ENCODE measurements at places on chromosomes 13 and 19.

DNA sequence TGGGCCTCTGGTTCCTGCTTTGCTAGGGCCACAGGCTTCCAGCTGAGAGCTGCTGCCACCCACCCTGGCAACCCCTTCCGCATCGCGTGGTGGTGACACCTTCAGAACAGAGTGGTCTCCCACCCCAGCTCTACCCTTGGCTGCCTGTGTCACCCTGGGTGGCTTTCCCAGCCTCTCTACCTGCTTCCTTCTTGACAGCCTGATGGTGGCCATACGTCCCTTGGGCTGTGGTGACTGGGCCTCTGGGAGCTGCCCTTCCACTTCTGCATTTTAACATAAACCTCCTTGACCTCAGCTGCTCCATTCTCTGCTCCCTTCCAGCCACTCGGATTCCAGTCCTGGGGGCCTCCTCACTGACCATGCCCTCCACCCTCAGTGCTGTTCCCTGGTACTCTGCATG, 17.0 kb downstream of the PAK4 start:
- no peak for DNase-seq

- no peak for DNase-seq
Observed at GRCh38 chr13:95870421-95870820, 182.8 kb downstream of the UGGT2 start.

DNA sequence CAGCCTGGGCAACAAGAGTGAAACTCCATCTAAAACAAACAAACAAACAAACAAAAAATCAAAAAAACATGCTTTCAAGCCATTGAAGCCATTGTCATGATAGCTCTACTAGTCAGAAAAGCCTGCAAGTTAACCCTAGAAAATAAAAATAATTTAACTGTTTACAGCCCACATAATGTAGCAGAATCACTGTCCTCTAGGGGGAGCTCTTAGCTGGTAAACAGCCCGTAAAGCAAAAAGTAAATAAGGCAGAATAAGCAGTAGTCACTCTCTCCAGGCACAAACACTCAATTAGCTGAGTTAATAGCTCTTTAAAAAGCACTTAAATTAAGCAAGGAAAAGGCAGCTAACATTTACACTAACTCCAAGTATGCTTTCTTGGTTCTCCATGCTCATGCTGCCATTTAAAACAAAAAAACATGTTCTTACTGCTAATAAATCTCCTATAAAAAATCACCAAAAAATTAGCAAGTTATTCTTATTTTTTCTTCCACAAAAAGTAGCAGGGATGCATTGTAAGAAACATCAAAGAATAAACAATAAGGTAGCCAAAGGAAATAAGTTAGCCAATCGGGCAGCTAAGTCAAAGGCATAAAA, 11.3 kb downstream of the LILRB4 start:
- no peak for DNase-seq

- DNase-seq, result no peak
Observed at GRCh38 chr19:50745221-50745620, 22.1 kb downstream of the CLEC11A start.

DNA sequence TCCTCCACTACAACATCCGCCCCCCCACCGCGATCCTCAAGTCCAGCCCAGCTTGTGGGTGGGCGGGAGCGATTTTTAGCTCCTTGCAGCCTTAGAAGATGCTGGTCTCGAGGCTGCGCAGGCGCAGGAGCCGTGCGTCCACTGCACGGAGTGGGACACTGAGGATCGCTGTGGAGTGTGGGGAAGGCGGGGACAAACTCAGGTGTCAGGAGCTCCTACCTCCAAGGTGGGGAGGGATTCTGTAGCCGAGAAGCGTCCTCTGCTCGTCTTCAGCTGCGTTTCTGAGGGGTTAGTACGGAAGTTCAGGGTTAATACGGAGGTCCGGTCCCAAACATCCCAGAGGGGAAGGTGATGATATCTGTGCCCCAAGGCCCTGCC, at the start of gene RTBDN:
RTBDN (minus strand) TSS at position 14 of the 378 bp plus-strand sequence. CDS start 4,600 bp downstream, outside the sequence.
- no peak for DNase-seq

GRCh38 chr19:57192077-57192420, 749 bp downstream of the ZNF264 start:
- no peak for DNase-seq

DNA sequence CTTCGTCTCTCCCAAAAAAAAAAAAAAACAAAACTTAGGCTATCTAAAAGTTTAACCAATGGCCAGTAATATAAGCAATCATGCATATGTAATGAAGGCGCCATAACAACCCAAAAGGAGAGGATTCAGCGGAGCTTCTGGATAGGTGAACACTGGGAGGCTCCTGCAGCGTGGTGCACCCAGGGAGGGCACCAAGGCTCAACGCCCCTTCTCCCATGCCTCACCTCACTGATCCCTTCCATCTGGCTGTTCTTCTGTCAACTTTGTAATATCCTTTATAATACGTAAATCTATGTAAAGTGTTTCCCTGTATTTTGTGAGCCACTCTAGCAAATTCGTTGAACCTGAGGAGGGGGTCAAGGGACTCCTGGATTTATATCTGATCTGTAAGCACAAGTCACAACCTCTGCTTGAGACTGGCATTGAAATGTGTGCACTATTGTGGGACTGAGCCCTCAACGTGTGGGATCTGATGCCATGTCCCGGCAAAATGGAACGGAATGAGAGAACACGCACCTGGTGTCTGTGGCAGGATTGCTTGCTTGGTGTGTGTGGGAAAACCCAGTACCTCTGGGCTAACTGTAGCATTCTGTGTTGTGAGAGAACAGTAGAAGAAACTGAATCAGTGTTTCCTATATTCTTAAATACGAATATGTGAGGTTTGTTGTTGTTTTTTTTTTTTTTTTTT, 521 bp upstream of the ZNF665 start:
- no peak for DNase-seq

DNA sequence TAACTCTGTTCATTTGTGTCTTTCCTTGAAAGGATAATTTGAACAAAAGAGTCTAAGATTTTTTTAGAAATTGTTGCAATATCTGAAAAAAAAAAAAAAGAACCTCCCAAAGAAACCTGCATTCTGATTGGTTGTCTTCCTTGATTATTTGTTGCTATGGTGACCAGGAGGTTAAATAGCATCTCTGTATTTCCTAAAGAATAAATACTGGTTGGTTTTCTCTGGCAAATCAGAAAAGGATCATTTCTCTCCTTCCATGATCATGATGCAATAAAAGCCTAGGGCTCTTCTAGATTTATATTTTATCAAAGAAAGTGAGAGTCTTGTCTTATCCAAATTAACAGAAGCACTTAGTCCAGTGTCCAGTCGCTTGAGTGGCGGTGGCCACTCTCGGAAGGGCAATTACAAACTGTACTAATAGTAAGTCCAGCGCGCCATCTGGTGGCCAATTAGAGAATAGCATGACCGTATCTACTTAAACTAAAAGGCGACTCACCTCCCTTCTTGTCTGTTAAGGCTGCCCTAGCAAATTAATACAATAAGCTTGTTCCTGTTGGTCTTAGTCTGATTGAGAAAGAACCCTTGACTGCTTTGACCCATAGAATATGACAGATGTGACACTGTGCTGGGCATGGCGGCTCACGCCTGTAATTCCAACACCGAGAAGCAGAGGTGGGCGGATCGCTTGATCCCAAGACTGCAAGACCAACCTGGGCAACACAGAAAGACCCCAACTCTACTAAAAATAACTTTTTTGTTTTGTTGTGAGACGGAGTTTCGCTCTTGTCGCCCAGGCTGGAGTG, 47.0 kb upstream of the PNMA8B start:
- DNase-seq, result peak; percentile 99

- peak; percentile 72 for DNase-seq
Observed at GRCh38 chr13:21675095-21675991, 4.5 kb downstream of the FGF9 start.

GRCh38 chr13:99796175-99796819, 175.3 kb downstream of the ZIC5 start:
- DNase-seq, result no peak

GRCh38 chr19:41222240-41222639, 3.2 kb downstream of the AXL start:
- DNase-seq, result no peak

DNA sequence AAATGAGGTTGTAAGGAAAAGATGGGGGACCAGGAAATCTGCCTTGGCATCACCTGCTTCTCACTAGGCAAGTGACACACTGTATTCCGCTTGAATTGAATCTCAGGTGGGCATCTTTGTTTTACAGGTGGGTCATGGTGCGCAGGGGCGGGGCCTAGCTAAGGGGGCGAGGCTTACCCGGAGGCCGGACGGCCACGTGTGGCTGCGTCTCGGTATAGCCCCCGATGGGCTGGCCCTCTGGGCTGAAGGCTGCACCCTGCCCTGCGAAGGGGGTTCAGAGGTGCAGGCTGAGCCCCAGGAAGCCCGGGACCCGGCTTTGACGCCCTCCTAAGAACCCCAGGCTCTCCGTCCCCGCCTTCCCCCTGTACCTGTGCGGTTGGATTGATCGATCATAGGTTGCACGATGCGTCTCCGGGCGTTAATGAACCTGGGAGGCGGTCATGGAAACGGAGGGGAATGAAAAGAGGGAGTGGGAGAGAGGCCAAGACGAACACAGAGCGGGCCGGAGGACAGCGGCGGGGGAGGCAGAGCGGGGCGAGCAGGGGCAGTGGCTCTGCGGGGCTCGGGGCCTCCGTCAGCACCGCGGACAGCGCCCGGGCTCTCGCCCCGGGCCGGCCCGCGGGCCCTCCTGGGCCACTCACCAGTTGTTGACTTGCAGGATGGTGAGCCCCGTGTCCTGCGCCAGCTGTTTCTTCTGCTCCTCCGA, 12.5 kb downstream of the MEIS3 start:
- no peak for DNase-seq

GRCh38 chr13:57843521-57843920, 212.0 kb downstream of the PCDH17 start:
- no peak for DNase-seq

- no peak for DNase-seq
Observed at GRCh38 chr19:29247051-29247450, 34.1 kb upstream of the UQCRFS1 start.

All from head of caudate nucleus (tissue), 42 donors.